ENCODE measurements at places on chromosomes 4 and X.

DNA sequence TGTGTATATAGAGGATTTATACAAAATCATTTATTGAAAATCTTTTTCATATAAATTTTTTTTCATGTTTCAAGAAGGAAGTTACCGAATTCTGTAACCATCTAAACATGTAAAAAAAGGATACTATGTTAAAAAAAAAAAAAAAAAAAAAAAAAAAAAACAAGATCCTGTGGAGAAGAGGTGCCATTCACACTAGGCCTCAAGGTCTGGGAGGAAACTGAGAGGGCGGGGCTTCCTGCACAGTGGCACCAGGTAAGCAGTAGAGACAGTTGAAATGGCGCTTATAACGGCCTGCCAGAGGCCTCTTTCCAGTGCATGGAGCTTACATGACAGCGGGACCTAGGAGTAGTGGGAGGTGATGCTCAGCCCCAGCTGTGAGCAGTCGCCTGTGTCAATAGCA is 17.5 kb downstream of the TRAPPC2 start:
- DNase-seq = no peak

DNA sequence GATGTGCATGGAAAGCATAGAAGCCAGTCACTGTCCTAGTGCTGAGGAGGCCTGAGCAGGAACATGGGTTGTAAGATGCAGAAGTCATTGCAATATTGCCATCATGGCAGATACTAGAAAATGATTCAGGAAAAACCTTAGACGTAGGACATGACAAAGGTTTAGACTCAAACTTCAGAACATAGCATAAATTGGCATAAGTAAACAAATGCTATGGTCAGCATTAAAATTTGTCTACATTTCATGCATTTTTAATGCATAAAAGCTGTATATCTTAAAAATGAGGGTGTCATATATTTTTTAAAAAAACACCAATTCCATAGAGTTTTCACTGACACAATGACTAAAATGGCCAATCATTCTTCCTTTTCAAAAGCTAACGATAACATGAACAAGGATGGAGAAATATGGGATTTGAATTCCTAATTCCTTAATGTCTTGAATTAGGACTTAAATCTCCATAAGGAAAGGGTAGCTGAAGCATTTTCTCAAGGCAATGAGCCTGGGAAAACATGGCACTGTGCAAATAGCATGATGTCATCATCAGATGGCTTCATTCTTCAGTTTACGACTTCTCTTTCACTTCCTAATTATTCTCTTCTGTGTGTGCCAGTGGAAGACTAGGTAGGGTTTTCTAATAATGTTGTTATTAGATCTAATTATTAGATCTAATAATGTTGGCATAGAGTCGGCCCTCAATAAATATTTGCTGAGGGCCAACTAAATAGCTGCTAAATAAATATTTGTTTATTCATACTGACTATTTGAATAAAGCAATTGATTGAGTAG is 125.1 kb upstream of the FRG1 start:
- no peak for DNase-seq

- no peak for DNase-seq
Observed at GRCh38 chr4:142045996-142046395, 409.6 kb downstream of the IL15 start.

DNA sequence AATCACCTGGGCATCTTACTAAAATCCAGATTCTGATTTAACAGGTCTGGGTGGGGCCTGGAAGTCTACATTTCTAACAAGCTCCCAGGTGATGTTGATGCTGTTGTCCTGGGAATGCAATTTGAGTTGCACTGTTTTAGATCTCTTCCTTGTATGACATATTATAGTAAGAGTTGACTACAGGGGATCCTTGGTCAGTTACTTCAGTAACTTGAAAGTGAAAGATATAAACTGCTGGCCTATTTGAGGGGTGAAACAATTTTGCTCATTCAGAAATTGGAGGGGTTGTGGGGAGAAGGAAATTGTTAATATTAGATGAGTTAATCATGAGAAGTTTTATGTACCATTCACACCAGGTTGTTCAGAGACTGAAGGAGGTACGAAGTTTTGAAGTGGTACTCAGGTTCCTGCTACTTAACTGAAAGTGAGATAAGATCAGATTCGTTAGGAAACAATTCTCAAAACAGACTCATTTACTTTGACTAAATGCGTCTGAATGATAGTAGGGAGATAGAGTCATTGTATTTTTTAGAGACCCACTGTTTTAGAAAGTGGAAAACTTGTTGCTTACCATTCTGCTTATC is 12.5 kb downstream of the SH2D1A start:
- DNase-seq = no peak

DNA sequence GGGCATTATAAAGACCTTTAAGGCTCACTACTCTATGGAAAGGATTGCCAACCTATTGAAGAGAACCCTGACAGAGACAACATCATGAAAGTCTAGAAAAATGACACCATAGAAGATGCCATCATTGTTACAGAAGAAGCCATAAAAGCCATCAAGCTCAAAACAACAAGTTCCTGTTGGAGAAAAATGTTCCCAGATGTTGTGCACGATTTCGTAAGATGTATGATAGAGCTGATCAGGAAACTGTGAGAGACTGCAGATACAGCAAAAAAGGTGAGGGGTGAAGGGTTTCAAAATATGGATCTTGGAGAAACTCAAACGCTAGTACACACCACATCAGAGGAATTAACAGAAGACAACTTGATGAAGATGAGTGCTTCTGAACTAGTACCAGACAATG is 53.3 kb downstream of the WDFY3 start:
- no peak for DNase-seq

DNA sequence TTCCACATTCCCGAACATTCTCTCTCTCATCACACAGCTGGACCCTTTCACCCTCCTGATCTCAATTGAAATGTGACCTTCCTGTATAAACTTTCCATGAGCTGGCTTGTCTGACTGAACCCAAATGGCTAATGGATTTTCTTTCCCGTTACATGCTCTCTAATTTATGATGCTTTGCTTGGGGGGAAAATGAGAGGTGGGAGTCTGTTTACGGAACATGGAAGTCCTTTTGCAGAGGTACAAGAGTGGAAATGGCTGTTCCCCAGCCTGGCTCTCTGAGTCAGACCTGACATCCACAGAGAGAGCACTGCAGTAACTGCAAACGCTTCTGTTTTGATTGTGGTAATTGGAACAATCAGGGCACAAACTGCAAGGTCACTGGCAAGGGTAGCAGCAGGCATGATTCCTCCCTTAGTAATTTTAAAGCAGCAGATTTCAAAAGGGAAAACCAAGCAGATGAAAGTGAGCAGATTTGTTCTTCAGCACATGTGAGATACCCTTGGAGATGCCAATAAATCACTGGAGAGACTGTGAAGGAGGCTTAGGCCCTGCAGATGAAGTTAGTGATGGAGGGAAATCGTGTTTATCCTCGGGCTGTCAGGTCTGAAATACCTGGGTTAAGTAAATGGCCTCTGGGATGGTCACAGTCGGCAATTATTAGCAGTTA is 83.9 kb downstream of the SNCA start:
- no peak for DNase-seq

GRCh38 chr4:87025614-87026041 is 90.8 kb downstream of the AFF1 start:
- no peak for DNase-seq

DNA sequence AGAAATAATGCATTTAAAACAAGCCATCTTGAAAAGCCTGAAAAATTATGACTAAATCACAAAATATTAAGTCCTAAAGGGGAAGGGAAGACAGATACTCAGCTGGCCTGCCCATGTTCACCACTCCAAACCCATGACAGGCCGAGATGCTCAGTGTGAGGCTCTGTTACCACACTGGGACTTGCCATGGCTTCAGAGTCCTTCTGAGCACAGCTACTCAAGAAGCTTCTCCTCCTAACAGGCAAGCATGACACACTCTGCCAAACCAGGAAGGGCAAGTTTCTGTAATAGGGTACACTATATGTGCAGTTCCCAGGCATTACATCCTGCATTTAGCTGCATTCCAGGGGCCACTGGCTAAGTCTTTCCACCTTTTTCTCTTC is 34.0 kb upstream of the CYBB start:
- DNase-seq = no peak

GRCh38 chr4:88690355-88690754 is 7.3 kb downstream of the NAP1L5 start:
- no peak for DNase-seq

DNA sequence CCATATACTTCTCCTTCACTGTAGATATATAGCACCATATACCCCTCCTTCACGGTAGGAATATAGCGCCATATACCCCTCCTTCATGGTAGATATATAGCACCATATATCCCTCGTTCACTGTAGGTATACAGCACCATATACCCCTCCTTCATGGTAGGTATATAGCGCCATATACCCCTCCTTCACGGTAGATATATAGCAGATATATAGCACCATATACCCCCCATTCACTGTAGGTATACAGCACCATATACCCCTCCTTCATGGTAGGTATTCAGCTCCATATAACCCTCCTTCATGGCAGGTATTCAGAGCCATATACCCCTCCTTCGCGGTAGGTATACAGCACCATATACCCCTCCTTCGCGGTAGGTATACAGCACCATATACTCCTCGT is 12.5 kb downstream of the SNX25 start:
- DNase-seq = no peak

DNA sequence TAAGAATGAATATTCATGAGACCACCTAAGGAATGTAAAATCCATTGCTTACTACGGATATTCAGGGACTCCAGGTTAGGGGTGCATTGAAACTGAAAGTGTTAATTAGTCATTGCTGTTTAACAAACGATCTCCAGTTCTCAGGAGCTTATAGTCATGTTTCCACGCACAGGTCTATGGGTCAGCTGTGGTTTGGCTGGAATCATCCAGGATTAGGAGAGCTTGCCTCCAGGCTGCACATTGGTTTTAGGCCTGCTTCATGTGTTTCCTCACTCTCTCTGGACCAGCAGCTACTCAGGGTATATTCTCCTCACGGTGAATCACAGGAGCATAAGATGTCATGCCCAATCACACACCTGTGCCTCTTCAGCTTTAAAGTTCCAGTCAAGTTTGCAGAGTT is 98.9 kb downstream of the ATXN3L start:
- no peak for DNase-seq

- no peak for DNase-seq
Observed at GRCh38 chrX:17161991-17162390, 213.0 kb upstream of the NHS start.

DNA sequence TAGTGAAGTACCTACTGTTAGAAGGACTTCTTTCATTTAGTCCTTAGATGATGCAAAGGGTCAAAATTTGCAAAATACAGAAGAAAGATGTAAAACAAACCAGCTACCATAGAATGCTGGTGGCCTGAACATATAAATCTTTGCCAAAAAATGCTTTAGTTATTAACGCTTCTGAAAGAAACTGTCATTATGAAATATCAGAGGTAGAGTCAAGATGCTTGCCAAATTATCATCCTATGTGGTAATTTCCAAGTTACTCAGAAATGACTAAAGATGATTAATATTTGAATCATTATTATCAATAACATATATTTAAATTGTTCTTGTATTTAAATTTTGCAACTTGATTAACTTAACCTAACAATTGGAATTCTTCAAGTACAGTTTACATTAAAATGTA is 588.4 kb upstream of the FAM241A start:
- DNase-seq = no peak

- DNase-seq = no peak
Observed at GRCh38 chr4:113433116-113433515, 328.4 kb downstream of the CAMK2D start.

- DNase-seq = no peak
Observed at GRCh38 chrX:101393530-101394305, 2.9 kb downstream of the RPL36A start.

DNA sequence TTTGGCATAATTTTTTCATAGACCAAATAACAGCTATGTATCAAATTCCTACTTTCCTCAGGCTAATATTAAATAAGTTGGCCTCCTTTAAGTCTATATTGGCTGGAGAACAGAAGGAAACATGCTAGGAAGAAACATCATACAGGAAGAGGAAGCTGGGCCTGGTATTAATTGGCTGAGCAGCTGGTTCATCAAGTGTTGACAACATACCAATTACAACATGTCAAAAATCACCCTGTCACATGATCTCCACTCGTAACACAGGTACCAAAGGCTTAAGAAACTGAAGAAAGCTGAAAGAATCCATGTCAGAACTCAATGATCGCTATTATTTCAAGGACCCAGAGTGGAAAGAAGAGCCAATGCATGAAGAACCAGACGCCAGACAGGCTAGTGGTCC is 10.5 kb downstream of the WDFY3 start:
- no peak for DNase-seq

DNA sequence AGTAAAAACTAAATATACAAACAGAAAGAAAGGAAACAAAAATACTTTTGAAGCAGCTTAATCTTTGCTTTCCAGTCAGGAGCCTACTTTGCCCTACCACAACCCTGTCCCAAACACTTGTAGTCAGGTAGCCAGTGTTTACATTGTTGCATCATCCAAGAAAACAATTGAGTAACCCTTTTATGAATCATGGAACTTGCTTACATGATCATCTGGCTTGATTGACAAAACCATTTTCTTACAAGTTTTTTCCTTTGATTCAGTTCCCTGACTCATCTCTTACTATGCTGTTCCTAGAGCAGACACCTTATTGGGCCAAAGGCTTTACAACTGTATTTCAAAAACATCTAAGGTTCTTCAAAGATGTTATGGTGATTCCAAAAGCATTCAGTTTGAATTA is 740.1 kb downstream of the KLHL13 start:
- DNase-seq = no peak

GRCh38 chr4:168817370-168817769 is 192.7 kb downstream of the CBR4 start:
- no peak for DNase-seq

GRCh38 chr4:55396308-55397125 is 760 bp downstream of the TMEM165 start:
- no peak for DNase-seq

- DNase-seq = no peak
Observed at GRCh38 chr4:83552083-83552482, 16.2 kb downstream of the GPAT3 start.

- no peak for DNase-seq
Observed at GRCh38 chr4:183250831-183251230, 69.2 kb downstream of the CLDN22 start.

- DNase-seq = no peak
Observed at GRCh38 chr4:87531621-87532020, 2.4 kb upstream of the SPARCL1 start.

DNA sequence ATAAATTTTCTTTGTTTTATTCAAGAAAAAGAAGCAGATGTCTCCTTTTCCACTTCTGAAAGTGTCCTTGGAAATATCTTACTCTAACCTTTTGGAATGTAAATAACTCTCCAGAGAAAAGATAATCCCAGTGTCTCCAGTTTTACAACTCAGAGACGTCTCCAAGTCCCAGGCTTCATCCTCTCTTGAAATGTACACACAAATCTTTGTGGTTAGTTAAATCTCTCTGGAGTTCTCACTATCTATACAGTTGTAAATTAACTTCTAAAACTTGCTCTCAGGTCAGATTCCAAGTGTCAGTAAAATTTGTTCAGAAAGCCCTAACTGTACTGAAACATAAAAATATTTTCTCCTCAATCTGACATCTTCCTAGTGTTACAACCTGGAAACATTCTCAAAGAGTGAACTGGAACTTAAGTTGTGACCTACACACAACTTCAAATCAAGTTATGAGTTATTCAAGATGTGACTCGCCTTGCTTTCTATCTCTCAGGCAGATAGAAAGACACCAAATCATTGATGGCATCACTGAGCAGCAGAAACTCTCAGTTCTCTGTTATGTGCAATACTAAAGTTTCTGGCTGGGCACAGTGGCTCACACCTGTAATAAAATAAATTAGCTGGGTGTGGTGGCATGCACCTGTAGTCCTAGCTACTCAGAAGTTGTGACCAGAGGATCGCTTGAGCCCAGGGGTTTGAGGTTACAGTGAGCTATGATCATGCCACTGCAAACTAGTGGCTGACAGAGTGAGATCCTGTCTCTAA is 284.2 kb downstream of the RCHY1 start:
- DNase-seq = no peak
